CD4-positive, alpha-beta T cell treated with Interleukin-1 beta for 1 hour (primary cell): ENCODE measurements at places on chromosomes 12 and 14.

GRCh38 chr12:40819436-40820108, 127.3 kb downstream of the CNTN1 start:
- DNase-seq: no peak

DNA sequence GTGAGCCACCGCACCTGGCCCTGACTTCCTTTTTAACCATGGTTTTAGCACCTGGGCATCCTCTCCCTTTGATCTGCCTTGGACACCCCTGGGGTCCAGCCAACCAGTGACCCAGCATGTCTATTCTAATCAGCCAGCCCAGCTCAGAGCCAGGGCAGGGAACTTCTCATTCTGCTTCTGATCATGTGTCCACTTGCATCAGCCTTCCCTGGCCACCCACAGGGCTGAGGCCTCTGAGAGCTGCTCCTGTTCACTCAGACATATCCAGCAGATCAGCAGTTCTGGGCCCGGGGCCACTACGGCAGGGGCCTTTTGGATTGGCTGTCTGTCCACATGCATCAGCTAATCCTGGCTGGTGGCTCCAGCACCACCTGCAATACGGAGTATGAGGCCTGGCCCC, 117.9 kb upstream of the MAP1LC3B2 start:
- no peak for DNase-seq

DNA sequence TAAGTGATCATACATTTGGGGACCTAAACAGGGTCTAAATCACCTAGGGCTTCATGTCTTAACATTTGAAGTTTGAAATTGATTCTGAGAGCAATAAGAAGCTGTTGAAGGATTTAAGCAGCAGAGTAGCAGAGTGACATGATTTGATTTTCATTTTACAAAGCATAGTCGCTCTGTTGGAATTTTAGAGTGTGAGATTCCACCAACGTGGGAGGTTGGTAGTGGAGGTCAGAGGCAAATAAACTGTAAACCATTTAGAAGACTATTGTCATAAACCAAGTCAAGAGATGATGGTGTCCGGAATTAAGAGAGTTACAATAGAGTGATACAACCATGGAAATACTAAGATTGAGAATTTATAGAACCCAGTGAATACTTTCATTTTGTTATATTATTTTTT, 52.7 kb upstream of the ZDHHC17 start:
- DNase-seq: no peak

DNA sequence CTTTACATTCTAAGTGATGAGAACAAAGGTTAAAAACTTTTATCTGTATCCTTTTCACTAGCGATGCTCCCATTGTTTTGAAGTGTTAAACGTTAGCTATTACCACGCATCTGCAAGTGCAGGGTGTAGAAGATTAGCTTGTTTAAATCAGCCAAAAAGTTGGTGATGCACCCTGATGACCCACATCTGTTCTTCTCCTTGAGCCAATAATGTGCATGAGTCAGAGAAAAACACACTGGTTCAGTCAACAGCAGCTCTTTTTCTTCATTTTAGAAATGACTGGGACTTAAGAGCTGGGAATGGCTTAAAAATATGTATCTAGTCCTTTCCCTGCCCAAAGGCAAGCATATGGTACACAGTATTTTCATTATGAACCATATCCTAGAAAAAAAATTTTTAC, 323.5 kb upstream of the PDE3A start:
- DNase-seq: no peak

DNA sequence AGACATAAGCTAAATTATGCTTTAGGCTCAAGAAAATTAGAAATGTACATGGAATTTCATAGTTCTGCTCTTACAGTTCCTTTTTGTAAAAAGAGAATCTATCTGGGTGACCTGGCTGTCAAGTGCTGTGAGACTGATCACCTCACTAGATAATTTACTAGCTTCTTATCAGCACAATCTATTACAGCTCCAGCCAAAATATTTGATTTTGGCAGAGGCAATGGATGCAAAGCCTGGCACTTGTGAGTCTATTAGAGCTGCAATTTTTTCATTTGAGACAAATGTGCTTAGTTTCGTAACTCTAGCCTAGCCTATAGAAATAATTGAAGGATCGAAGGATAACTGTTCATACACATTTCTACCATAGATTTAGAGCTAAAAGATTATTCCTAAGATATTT, 927.5 kb downstream of the SLC6A15 start:
- DNase-seq: no peak

GRCh38 chr12:107282628-107283027, 189.3 kb upstream of the CRY1 start:
- DNase-seq: no peak

DNA sequence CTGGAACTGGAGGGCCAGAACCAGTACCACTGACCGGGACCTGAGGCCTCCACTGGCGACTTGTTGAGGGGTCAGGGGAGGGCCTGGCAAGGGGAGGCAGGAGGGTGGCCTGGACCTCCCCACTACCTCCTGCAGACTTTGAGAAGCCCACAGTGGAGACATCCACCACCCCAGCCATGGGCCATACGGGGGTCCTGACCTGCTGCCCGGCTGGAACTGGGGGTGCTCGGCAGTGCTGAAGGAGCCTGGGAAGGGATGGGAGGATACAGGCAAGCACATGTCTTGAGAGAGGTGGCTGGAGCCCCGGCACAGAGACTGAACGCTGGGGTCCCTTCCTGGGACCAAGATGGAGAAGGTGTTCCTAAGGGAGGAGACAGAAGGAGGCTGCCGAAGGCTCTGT, 14.3 kb downstream of the NGB start:
- DNase-seq: no peak

DNA sequence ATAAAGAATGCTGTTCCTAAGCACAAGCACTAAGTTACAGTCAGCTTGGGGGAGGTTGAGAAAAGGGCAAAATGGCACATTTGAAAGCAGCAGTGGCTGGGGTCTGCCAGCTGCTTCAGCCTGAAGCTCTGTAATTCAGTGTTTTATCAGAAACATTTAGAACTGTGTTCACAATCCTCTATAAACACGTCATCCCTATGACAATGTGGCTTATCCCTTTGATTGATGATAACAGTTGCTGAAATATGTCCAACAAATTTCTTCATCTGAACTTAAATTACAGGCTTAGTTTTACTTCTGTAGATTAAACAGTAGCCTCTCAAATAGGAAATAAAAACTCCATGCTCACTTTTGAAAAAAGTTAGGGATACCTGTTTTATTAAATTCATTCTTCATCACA, 108.8 kb downstream of the VEZT start:
- no peak for DNase-seq

- peak; percentile 44 for DNase-seq
These were observed 25.4 kb downstream of the BCL11B start for GRCh38 chr14:99246536-99247097.

GRCh38 chr12:31519511-31519910, 71.4 kb downstream of the DENND5B start:
- DNase-seq: no peak

GRCh38 chr14:81401420-81402122, 1.4 kb upstream of the STON2 start:
- DNase-seq: no peak

DNA sequence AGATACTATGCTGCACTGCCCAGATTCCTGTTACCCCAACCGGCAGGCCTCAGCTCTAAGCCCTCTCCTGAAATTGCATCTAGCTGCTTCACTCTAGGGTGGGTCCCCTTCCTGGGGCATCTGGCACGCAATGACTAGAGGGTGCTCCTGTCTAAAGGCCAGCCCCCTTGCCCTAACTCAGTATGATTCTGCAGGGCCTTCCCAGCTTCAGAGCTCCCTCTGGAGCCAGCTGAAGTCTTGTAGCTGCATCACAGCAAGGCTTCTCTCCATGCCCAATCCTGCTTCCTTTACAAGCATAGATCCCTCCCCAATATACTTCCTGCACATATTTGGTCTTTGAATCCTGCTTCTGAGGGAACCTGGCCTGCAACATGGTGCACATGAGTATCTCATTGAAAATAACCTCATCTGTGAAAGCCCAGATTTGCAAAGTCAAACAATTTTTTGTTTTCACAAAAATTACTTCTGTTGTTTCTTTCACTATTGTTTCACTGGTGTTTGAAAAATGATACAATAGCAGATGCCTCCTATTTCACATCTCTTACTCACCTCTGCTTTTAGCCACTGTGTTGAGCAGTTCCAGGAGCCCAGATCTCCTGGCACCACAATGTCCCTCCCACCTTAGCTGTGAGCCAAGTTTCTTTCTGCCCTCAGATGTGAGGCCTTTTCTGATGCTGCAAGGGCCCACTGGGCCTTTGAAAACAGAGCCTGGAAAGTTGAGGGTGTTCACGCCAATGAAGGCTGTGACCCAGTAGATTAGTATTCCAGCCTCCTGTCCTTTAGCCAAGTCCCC, 169.5 kb upstream of the EGLN3 start:
- no peak for DNase-seq

- DNase-seq: no peak
These were observed 536.4 kb downstream of the PRKD1 start for GRCh38 chr14:29391231-29391630.

- no peak for DNase-seq
These were observed 43.4 kb upstream of the NR2C1 start for GRCh38 chr12:95116773-95117172.

GRCh38 chr12:3809357-3810015, 56.6 kb upstream of the CRACR2A start:
- no peak for DNase-seq

DNA sequence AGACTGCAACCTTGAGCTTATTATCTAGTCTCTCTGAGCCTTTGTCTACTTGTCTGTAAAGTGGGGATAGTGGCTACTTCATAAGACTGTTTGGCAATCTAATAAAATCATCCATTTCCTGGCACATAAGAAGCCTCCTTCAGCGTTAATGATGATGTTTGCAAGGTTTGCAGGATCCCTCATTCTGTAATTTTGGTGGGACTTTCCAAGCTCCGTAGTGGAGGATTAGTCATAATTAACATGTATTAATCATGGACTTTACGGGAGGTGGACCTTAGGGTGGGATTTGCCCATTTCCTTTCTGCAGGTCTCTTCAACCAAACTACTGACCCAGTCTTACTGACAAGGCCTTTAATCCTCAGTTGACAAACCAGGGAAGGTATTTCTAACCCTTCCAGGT, 66.2 kb downstream of the NTF3 start:
- no peak for DNase-seq

GRCh38 chr14:77804592-77804991, 4.7 kb downstream of the ADCK1 start:
- DNase-seq: no peak

- DNase-seq: no peak
These were observed 201.9 kb upstream of the DIO3 start for GRCh38 chr14:101359221-101360053.

GRCh38 chr12:99045158-99045557, 400.1 kb downstream of the APAF1 start:
- DNase-seq: no peak

- DNase-seq: no peak
These were observed 52.8 kb downstream of the PTHLH start for GRCh38 chr12:27919671-27920235.

- DNase-seq: no peak
These were observed 11.7 kb downstream of the SP1 start for GRCh38 chr12:53391724-53392123.

GRCh38 chr14:80615831-80616230, 325.7 kb downstream of the CEP128 start:
- DNase-seq: no peak

- DNase-seq: peak; percentile 78
These were observed 3.7 kb downstream of the SELPLG start for GRCh38 chr12:108629824-108630476.

DNA sequence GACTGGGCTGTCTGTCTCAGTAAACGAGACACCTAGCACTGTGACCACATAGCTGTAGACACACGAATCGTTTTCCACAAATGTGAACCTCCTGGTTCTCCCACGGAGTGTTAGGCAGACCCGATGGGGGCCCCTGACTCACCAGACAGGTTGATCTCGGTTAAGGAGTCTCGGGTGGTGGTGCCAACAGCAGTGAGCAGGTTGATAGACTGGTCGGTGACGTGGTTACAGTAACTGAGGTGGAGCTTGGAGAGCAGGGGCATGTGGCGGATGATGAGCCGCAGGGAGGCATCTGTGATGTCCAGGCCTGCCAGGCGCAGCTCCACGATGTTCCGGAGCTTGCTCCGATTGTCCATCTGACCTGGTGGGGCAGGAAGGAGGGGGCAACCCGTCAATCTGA, 39.8 kb downstream of the RNF34 start:
- no peak for DNase-seq

DNA sequence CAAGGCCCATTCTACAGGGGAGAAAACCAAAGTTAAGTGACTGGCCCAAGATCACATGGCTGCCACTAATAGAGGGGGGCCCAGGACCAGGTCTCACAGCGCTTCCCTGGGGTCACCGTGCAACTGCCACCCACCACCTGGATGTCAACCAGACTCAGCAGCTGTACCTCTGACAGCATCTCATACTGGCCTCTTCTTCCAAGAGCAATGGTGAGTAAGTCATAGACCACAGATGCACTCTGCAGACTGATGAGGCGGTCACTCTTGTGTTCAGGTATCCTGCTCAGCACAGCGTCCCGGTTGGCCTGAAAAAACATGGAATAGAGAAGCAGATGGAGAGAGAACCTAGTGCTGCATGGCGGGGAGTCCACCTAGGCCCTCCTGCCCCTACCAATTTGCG, 139.9 kb downstream of the TTC7B start:
- no peak for DNase-seq

DNA sequence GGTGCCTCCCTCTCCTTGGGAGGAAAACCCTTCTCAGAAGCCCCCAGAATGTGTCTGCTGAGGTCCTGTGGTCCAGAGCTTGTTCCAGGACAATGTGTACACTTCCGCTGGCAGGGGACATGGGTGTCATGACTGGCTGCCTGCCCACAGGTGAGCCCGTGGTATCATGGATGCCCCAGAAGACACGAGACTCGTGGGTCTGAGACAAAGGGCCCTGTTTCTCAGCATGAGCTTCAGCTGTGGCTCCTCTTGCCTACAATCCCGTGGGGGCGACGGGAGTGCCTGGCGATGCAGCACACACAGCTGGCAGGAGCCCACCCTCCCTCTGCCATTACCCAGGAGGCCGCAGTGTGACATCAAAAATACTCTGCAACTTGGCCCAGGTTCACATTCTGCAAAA, 7.0 kb downstream of the TMEM121 start:
- no peak for DNase-seq

- no peak for DNase-seq
These were observed 8.0 kb downstream of the IL23A start for GRCh38 chr12:56346675-56347074.
